ENCODE measurements at places on chromosomes 6 and 20. TPM values are rescaled to one million over a fixed set of nuclear protein-coding genes. Genes with fewer than 3 reads are reported as not detected.

DNA sequence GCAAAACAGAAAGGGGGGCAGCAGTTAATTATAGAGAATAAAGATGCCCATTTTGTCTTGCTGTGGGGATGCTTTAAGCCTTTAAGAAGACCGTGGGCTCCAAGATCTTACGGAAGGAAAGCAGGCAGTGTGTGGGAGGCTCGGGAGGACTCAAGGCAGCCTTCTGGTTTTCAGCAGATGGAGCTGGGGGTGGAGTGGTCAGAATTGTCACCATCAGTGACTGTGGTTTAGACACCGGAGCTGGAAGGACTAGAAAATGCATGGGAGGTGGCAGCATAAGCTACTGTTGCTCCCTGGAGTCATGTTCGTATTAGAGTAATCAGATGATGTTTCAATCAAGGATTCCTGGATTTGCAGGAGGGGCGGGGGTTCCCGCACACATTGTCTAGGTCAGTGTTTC lies 3.7 kb downstream of the PHACTR1 start:
- no peak for DNase-seq
- no peaks in the 10 kb centered on the region for H3K4me1 ChIP-seq
- H3K27ac ChIP-seq = no peak overlapping the region
- H3K36me3 ChIP-seq = no peaks in the 10 kb centered on the region
- H3K27me3 ChIP-seq = no peaks in the 10 kb centered on the region
- no peak overlapping the region for H3K4me3 ChIP-seq

- no peaks in the 10 kb centered on the region for H3K4me1 ChIP-seq
- no peaks in the 10 kb centered on the region for H3K27me3 ChIP-seq
- no peak overlapping the region for H3K27ac ChIP-seq
- H3K4me3 ChIP-seq = no peak overlapping the region
- DNase-seq = no peak
- H3K36me3 ChIP-seq = no peaks in the 10 kb centered on the region
Measured at GRCh38 chr6:2909718-2910117, 6.6 kb upstream of the SERPINB9 start.

GRCh38 chr20:24158281-24158680 lies 169.7 kb upstream of the GGTLC1 start:
- H3K27me3 ChIP-seq = peaks cover 14% of the 10 kb centered on the region
- H3K27ac ChIP-seq = no peak overlapping the region
- no peak for DNase-seq
- H3K4me1 ChIP-seq = no peaks in the 10 kb centered on the region
- no peak overlapping the region for H3K4me3 ChIP-seq

- H3K27ac ChIP-seq = peak overlapping the region; percentile 65
- no peaks in the 10 kb centered on the region for H3K4me1 ChIP-seq
- DNase-seq = peak; percentile 26
- H3K4me3 ChIP-seq = no peak overlapping the region
Measured at GRCh38 chr6:126040826-126041225, 54.5 kb downstream of the TRMT11 start.

GRCh38 chr6:111871207-111871606 lies 2.0 kb downstream of the FYN start:
- H3K4me3 ChIP-seq = peak overlapping the region; percentile 85
- H3K27ac ChIP-seq = no peak overlapping the region
- no peaks in the 10 kb centered on the region for H3K36me3 ChIP-seq
- no peaks in the 10 kb centered on the region for H3K4me1 ChIP-seq
- DNase-seq = no peak

- peaks cover 9% of the 10 kb centered on the region for H3K4me1 ChIP-seq
- peak overlapping the region; percentile 83 for H3K4me3 ChIP-seq
- DNase-seq = no peak
- H3K27ac ChIP-seq = peak overlapping the region; percentile 99
- H3K27me3 ChIP-seq = no peaks in the 10 kb centered on the region
Measured at GRCh38 chr6:87697581-87698546, 4.2 kb downstream of the AKIRIN2 start.

DNA sequence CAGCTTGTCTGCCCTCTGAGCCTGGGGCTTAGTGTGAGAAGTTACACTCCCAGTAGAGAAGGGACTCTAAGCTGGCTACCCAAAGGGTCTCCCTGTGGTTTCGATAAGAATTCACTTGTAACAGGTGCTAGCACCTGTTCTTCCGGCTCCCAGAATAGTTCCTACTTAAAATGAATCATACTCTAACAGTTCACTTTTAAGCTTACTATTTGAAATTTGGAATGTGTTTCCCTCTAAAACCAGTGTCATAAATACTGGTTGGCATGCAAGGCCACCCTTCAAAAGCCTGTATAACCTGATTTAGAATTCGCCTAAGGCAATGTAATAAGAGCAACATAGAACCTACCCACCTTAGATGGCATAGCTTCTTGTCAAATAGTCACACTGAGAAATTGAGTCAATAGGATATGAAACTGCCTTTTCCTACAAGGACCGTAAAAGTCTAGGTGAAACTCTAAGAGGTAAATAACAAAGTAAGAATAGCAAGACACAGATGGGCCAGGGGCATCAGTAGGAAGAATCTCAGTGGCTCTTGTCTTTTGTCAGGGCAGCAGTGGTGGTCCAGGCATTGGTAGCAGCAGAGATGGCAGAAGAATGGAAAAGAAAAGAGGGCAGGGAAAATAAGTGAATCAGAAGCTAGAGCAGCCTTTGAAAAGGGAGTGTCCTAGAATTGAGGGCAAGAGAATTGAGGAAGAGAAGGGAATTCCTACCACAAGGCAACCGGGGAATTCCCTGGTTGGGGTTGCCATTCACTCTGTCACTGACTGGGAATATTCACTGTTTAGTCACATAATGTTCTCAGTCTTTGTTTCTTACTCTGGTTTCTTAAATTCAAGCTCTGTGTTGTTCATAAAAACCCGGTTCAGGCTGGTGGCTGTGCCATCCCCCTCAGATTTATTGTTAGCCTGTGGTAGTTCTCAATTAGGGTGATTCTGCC lies 91.5 kb downstream of the HIVEP2 start:
- DNase-seq = no peak
- no peaks in the 10 kb centered on the region for H3K4me1 ChIP-seq
- H3K27me3 ChIP-seq = no peaks in the 10 kb centered on the region
- peak overlapping the region; percentile 70 for H3K27ac ChIP-seq
- H3K36me3 ChIP-seq = no peaks in the 10 kb centered on the region

Gene PRDM13
- not detected for total RNA-seq

All from breast epithelium (tissue), 4 donors.